Muscle of leg (tissue), 16 donors: ENCODE measurements at places on chromosomes 1 and 21. TPM values are rescaled to one million over a fixed set of nuclear protein-coding genes. Genes with fewer than 3 reads are reported as not detected.
A peak's percentile ranks its signal among the peaks of the same experiment; 100 is the strongest.

GRCh38 chr1:27042670-27043069 is 30.0 kb upstream of the TENT5B start:
- no peak for DNase-seq

GRCh38 chr1:185488808-185489207 is 171.8 kb upstream of the IVNS1ABP start:
- no peak for DNase-seq

DNA sequence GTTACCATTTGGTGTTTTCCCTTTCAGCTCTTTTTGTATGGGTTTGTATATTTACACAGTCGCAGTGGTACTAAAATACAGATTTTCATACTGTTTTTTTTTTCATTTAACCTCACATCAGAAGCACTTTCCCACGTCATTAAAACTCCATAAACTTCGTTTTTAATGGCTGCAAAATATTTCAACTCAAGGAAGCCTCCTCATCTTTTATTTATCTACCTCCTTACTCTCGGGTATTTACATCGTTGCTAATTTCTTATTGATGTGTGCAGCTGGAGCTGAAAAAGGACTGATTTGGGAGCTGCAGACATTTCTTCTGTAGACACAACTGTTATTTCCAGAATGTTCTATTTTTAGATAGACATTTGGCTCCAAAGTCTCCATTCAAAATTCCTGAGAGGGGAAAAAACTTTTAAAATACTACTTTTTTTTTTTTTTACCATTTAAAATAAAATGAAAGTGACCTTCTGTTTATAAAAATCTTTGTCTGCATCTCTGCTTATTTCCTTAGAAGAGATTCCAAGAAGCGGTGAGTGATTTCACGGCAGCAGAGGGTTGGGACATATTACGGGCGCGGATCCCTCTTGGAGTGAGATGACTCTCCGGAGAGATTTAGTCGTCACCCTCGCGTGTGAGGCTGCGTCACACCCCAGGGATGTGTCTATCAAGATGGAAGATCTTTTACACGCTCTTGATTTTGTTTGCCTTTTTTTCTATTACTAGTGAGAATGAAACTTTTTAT is 10.1 kb downstream of the RUNX3 start:
- peak; percentile 71 for DNase-seq

DNA sequence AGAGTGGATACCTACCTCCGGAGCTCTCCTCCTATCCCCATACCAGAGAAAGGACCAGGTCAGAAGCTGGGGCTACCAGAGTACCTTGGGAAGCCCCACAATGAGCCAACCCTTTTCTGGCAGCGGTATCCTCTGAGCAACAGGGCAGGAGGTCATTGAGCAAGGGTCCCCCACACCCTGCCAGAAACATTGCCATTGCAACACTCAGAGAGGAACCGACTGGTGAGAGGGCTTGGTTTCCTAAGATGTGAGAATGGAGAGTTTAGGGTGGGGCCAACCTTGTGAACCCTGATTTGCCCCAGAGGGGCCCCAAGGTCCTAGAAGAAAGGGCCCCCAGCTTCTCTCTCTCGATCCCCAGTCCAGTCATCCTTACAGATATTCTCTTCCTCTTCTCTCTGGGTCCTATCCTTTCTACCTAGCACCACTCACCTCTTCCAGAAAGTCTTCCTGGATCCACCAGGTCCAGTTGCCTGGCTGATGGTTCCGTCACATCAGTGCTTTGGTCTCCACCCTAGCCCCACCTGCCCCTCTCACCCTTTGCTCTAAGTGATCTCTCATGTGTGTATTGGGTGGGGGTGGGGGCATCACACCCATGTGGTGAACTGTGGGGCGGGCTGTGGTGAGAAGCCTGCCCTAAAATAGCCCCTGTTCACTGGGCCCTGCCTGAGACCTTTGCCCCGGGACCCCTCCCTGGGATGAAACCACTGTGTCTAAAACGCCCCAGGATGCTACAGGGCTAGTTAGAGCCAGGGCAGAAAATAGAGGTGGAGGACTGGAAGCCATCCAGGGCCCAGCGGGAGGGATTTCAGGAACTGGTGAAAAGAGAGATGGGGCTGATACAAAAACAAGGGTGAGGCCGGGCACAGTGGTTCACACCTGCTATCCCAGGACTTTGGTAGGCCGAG is 8.7 kb downstream of the FGR start:
- no peak for DNase-seq

- DNase-seq = peak; percentile 56
Observed at GRCh38 chr1:203342192-203342940, 8.6 kb downstream of the FMOD start.

DNA sequence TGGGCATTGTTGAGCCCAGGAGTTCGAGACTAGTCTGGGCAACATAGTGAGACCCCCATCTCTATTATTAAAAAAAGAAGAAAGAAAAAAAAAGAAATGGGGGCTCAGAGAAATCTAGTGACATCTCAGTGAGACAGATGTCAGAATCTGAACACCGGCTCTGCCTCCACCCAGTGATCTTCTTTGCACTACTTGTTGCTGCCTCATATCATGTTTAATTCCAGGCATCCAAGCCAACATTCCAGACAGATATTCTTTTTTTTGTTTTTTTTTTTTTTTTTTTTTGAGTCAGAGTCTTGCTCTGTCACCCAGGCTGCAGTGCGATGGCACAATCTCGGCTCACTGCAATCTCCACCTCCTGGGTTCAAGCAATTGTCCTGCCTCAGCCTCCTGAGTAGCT is 5.0 kb upstream of the ARL8A start:
- no peak for DNase-seq

GRCh38 chr1:217599154-217599553 is 31.7 kb downstream of the GPATCH2 start:
- DNase-seq = peak; percentile 1

DNA sequence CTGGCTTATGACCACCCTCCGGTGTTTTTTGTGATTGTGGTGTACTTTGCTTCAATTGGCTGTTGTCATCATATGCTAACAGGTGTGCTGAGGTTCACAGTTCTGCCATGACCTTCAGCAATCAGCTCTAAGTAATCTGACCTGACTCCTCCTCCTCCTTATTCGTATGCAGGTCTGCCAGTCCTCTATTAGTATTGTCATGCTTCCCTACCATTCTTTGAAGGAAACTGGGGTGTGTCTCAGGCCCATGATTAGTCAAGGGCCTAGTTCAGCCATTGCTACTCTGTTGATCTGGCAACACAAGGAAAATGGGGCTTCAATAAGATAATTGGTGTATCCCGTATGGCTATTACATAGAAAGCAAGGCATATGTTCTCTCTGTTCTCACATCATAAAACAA is 332.3 kb upstream of the DPYD start:
- no peak for DNase-seq

Gene KAZN
- 14.9 TPM for polyA plus RNA-seq

Gene ILDR2
- 3.1 TPM for polyA plus RNA-seq

Gene PDZK1
- polyA plus RNA-seq = 0.50 TPM
